ENCODE measurements at places on chromosomes 4 and X. TPM values are rescaled to one million over a fixed set of nuclear protein-coding genes. Genes with fewer than 3 reads are reported as not detected.

Gene ADH6
- not detected for total RNA-seq

Gene XAGE1B
- total RNA-seq: not detected

Gene NALF2
- not detected for total RNA-seq

Gene ARHGEF38
- not detected for total RNA-seq

Gene ARHGAP6
- 0.37 TPM for total RNA-seq

Gene DMRTC1B
- 1.7 TPM for total RNA-seq

Gene NSG1
- not detected for total RNA-seq

Gene CHRDL1
- not detected for total RNA-seq

Gene AKAP14
- total RNA-seq: not detected

Gene SSX7
- total RNA-seq: not detected

Measured in activated B cell treated with CpG ODN at 0.5 μM for 24 hours (primary cell).